ENCODE measurements at places on chromosomes 4 and X.

GRCh38 chr4:109432696-109433095 is 919 bp upstream of the SEC24B start:
- no peaks in the 10 kb centered on the region for H3K27me3 ChIP-seq
- DNase-seq, result no peak
- H3K4me3 ChIP-seq, result peak overlapping the region; percentile 90
- peak overlapping the region; percentile 96 for H3K27ac ChIP-seq
- H3K4me1 ChIP-seq, result peaks cover 28% of the 10 kb centered on the region
- H3K36me3 ChIP-seq, result no peaks in the 10 kb centered on the region

- H3K27me3 ChIP-seq, result no peaks in the 10 kb centered on the region
- no peak for DNase-seq
- no peak overlapping the region for H3K27ac ChIP-seq
- H3K36me3 ChIP-seq, result no peaks in the 10 kb centered on the region
- no peak overlapping the region for H3K4me3 ChIP-seq
These were observed 66.3 kb downstream of the GAB1 start for GRCh38 chr4:143402776-143403552.

DNA sequence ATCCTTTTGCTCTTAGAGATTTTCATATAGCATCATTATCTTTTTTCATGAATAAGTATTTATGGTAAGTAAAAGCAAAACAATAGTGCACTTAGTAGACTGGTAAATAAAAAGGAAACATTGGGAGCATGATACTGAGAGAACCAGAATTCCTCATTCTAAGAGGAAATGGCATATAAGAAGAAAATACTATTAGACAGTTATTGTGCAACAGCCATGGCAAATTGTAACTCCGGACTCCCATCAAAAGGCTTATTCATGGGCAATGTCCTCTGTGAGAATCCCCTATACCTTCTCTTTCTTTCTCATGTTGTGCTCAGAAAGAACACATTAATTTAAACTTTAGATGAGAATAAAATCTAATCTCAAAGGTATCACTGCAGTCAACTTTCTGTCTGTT is 42.4 kb downstream of the SPATA18 start:
- no peaks in the 10 kb centered on the region for H3K4me1 ChIP-seq
- DNase-seq, result no peak
- no peak overlapping the region for H3K27ac ChIP-seq
- no peaks in the 10 kb centered on the region for H3K27me3 ChIP-seq
- H3K36me3 ChIP-seq, result no peaks in the 10 kb centered on the region

DNA sequence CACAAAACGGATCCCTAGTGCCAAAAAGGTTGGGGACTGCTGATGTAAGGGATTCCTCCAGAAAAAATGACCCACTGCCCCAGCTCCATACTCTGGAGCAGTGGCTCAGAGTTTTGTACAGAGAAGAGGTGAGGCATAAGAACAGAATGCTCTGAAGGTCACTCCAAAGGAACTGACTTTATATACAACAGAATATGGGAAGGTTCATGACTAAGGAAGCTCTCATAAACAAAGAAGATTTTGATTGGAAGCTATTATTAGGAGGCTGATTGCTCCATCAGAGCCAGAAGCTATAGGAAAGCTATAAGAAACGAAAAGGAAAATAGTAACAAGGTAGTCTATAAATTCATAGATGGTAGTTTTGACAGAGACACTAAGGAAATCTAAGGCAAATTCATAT is 203.1 kb downstream of the SLC7A11 start:
- H3K4me3 ChIP-seq, result no peak overlapping the region
- no peaks in the 10 kb centered on the region for H3K36me3 ChIP-seq
- no peak for DNase-seq
- H3K27me3 ChIP-seq, result no peaks in the 10 kb centered on the region
- H3K27ac ChIP-seq, result no peak overlapping the region

GRCh38 chr4:79739912-79740311 is 331.9 kb upstream of the GK2 start:
- H3K27me3 ChIP-seq, result no peaks in the 10 kb centered on the region
- no peak overlapping the region for H3K4me3 ChIP-seq
- no peaks in the 10 kb centered on the region for H3K4me1 ChIP-seq
